ENCODE measurements at places on chromosomes 4 and X. TPM values are rescaled to one million over a fixed set of nuclear protein-coding genes. Genes with fewer than 3 reads are reported as not detected.

Gene CEP44
- 32.2 TPM for total RNA-seq

GRCh38 chr4:118718511-118719170, 33.4 kb downstream of the METTL14 start:
- no peak overlapping the region for H3K27ac ChIP-seq
- H3K27me3 ChIP-seq = no peaks in the 10 kb centered on the region
- no peak for DNase-seq
- no peaks in the 10 kb centered on the region for H3K4me1 ChIP-seq

DNA sequence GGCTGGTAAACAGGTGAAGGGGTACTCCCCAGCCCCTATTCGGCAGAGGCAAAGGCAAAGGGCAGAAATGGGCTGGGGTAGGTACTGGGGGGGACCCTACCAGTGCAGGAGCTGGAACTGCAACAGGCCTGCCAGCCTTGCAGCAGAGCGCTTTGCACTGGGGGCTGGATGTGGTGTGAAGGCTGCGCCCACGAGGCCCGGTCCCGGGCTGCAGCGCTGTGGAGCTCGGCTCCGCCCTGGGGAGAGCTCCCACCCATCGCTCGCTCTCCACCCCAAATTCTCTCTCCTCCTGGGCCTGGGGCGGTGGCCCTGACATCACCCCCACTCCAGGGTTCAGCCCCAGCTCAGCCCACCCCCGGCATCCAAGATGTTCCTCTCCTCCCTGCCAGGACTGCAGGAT, 24.2 kb downstream of the IQSEC2 start:
- no peaks in the 10 kb centered on the region for H3K4me1 ChIP-seq
- no peak overlapping the region for H3K4me3 ChIP-seq
- DNase-seq = no peak
- no peaks in the 10 kb centered on the region for H3K36me3 ChIP-seq
- no peak overlapping the region for H3K27ac ChIP-seq

GRCh38 chrX:3052860-3053259, 11.6 kb downstream of the ARSF start:
- H3K27ac ChIP-seq = no peak overlapping the region
- H3K4me3 ChIP-seq = no peak overlapping the region
- DNase-seq = no peak
- H3K36me3 ChIP-seq = no peaks in the 10 kb centered on the region
- no peaks in the 10 kb centered on the region for H3K27me3 ChIP-seq

DNA sequence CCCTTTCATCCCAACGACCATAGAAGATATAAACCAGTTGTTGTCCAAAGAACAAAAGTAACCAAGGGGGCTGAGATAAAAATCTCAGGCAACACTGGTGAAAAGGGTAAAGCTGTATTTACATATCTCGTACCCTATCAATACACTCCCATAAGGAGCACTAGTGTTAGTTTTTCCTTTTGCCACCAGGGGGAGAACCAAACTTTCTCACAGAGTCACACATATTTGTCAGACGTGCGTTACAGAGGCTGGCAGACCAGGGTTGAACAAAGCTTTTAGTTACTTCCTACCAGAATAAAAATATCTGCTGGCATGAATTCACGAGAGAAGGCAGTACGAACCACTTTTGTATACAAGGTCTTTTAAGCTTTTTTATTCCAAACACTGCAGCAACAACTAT, 88.3 kb downstream of the AMELX start:
- no peak overlapping the region for H3K27ac ChIP-seq
- DNase-seq = peak; percentile 36
- H3K36me3 ChIP-seq = no peaks in the 10 kb centered on the region

GRCh38 chr4:1776521-1777161, 16.5 kb upstream of the FGFR3 start:
- H3K27me3 ChIP-seq = no peaks in the 10 kb centered on the region
- no peak for DNase-seq
- H3K4me3 ChIP-seq = no peak overlapping the region
- H3K4me1 ChIP-seq = no peaks in the 10 kb centered on the region

DNA sequence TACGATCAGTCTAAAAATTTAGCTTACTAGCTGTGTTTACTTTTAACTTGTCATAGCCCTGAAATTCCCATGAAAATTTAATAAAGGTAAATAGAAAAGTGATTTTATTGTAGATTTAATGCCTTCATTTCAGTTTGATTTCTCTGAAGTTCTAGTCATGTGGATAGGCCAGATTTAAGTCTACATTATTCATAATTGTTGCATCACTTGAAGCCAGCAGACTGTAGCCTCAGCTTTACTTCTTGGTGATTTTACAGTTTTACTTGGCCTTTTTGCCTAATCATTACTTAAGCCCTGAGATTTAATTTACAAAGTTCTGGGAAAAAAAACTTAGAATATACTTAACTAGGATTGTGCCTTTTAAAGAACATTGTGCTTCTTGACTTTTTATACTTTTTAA, 73.5 kb upstream of the FHDC1 start:
- peaks cover 6% of the 10 kb centered on the region for H3K36me3 ChIP-seq
- H3K4me1 ChIP-seq = no peaks in the 10 kb centered on the region
- H3K27me3 ChIP-seq = no peaks in the 10 kb centered on the region
- no peak for DNase-seq

DNA sequence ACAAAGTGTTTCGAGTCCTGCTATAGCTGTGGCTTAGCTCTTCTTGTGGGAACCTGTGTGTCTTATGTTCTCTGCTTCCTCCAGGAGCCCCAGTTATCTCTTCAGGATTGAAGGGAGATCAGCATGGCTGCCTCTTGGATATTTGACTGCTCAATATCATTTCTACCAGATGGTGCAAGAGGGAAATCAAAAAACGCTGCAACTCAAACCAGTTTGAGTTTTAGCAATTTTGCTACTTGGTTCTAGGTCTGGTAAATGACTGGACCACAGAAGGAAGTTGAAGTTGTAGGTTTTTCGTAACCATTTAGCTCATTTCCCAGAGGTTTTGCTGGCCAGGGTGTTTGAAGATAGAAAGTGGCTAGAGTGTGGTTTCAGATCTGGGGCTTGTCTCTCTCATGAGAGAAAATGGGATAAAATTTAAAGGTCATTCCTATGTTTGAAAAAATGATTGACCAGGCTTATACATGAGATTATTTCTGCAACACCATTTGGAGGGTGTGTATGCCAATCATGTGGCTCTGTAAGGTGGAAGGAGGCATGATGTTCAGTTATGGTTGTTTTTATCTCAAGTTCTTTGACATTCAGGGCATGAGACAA, 210.4 kb downstream of the SPRY1 start:
- H3K4me1 ChIP-seq = no peaks in the 10 kb centered on the region
- H3K27me3 ChIP-seq = no peaks in the 10 kb centered on the region
- no peak for DNase-seq
- H3K27ac ChIP-seq = no peak overlapping the region

Gene MAGEE1
- 5.9 TPM for total RNA-seq

Gene INPP4B
- total RNA-seq = 89.4 TPM

DNA sequence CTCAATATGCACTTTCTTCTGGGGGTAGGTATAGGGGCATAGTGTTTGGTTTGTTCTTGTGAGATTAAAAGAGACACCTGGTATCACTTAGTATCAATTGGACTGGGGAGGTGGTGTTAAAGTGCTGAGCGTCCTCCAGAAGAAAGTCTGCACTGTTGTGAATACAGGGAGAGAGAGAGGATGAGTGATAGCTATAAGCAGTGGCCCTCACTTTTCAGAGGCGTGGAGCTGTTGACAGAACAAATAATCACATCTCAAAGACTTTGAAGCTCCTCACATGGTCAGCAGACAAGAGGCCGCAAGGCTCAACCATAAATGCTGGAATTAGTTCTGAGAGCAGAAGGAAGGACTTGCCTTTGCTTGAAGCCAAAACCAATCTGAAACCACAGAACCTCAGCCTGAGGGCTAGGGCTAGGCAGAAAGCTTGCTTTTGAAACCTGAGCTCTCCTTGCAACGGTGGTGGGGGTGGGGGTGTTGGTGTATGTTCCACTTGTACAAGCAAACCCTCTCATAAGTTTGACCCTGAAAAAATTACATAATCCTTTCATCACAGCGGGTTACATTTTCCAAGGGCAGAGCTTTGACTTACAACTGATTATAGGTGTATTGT, 123.2 kb upstream of the SCML1 start:
- no peaks in the 10 kb centered on the region for H3K27me3 ChIP-seq
- H3K36me3 ChIP-seq = no peaks in the 10 kb centered on the region
- no peak for DNase-seq
- H3K4me3 ChIP-seq = no peak overlapping the region

Gene POU4F2
- not detected for total RNA-seq

Gene EVC2
- 3.2 TPM for total RNA-seq

- no peak overlapping the region for H3K4me3 ChIP-seq
- no peak for DNase-seq
- H3K27me3 ChIP-seq = no peaks in the 10 kb centered on the region
- H3K4me1 ChIP-seq = no peaks in the 10 kb centered on the region
- H3K36me3 ChIP-seq = no peaks in the 10 kb centered on the region
Observed at GRCh38 chr4:145195167-145195952, 15.0 kb upstream of the OTUD4 start.

Gene PRDX4
- 7.9 TPM for total RNA-seq

GRCh38 chr4:173699841-173700475, 169.9 kb upstream of the HAND2 start:
- no peak overlapping the region for H3K27ac ChIP-seq
- H3K4me3 ChIP-seq = no peak overlapping the region
- no peaks in the 10 kb centered on the region for H3K27me3 ChIP-seq
- H3K36me3 ChIP-seq = no peaks in the 10 kb centered on the region
- no peaks in the 10 kb centered on the region for H3K4me1 ChIP-seq

Gene SORBS2
- 0.07 TPM for total RNA-seq

Gene FAM53A
- total RNA-seq = 1.8 TPM

DNA sequence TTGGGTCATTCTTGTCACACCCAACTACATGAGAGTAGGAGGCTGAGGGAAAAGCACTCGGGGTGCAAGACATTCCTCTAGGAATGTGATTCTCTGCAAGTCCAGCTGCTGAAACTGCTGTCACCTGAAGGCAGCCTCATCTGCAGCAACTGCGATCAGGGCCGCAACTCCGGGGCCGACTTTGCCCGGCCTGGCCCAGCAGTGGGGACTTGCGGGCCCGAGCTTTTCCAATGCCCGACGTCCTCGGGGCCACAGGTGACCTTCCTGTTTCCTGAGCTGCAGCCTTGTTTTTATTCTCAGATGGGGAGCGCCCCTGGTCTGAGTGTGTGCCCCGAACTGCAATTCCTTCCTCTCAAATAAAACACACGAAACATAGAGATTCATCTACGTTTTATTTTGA, 104.7 kb upstream of the NKX1-1 start:
- peaks cover 7% of the 10 kb centered on the region for H3K4me1 ChIP-seq
- no peaks in the 10 kb centered on the region for H3K36me3 ChIP-seq
- H3K27me3 ChIP-seq = peaks cover 5% of the 10 kb centered on the region
- no peak overlapping the region for H3K27ac ChIP-seq
- no peak overlapping the region for H3K4me3 ChIP-seq

Gene FBXO8
- total RNA-seq = 20.5 TPM

- peaks cover 6% of the 10 kb centered on the region for H3K27me3 ChIP-seq
- H3K36me3 ChIP-seq = no peaks in the 10 kb centered on the region
- no peaks in the 10 kb centered on the region for H3K4me1 ChIP-seq
- H3K4me3 ChIP-seq = no peak overlapping the region
Observed at GRCh38 chr4:154511981-154512380, 20.4 kb upstream of the DCHS2 start.

Gene EGFL6
- total RNA-seq = not detected

DNA sequence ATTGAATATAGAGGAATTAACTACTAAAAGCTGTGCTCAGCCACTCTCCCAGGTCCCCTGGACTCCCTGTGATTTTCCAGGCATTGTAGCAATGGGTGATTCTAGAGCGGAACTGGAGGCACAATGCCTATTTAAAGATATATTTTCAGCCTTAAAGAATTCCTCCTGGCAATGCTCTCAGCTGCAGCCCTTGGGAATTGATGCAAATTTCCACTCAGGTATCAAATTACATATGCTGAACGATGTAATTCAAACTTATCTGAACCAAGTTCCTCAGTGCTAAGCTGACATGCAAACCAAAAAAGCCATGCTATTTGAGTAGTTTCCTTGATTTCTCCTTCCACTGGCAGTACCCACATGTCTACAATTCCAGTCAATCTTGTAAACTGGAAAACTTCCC, 86.3 kb upstream of the GABRA3 start:
- H3K4me3 ChIP-seq = no peak overlapping the region
- no peaks in the 10 kb centered on the region for H3K36me3 ChIP-seq
- no peaks in the 10 kb centered on the region for H3K4me1 ChIP-seq
- H3K27me3 ChIP-seq = no peaks in the 10 kb centered on the region
- H3K27ac ChIP-seq = no peak overlapping the region

DNA sequence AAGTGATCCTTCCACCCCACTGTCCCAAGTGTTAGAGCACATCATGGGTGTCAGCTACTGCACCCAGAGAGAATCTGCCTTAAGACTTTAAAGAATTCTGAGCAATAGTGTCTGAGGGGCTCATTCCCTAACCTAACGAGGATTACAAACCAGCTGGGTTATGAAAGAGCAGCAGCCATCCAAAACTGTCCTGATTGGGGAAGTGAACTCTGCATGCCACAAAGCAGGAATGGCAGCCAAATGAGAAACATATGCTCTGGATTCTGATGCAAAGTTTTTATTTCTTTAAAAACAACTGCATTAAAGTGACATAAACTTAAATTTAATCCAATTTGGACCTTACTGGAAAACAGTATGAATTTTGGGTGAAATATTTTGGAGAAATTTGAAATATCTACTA, 103.2 kb downstream of the ANXA3 start:
- H3K36me3 ChIP-seq = no peaks in the 10 kb centered on the region
- no peak for DNase-seq
- H3K27ac ChIP-seq = no peak overlapping the region
- H3K4me1 ChIP-seq = peaks cover 13% of the 10 kb centered on the region
- H3K4me3 ChIP-seq = no peak overlapping the region

GRCh38 chr4:152106113-152106763, 345.4 kb upstream of the GATB start:
- H3K4me3 ChIP-seq = no peak overlapping the region
- H3K27me3 ChIP-seq = no peaks in the 10 kb centered on the region
- H3K4me1 ChIP-seq = peaks cover 65% of the 10 kb centered on the region
- no peaks in the 10 kb centered on the region for H3K36me3 ChIP-seq
- no peak overlapping the region for H3K27ac ChIP-seq
- no peak for DNase-seq

Gene S100G
- not detected for total RNA-seq

DNA sequence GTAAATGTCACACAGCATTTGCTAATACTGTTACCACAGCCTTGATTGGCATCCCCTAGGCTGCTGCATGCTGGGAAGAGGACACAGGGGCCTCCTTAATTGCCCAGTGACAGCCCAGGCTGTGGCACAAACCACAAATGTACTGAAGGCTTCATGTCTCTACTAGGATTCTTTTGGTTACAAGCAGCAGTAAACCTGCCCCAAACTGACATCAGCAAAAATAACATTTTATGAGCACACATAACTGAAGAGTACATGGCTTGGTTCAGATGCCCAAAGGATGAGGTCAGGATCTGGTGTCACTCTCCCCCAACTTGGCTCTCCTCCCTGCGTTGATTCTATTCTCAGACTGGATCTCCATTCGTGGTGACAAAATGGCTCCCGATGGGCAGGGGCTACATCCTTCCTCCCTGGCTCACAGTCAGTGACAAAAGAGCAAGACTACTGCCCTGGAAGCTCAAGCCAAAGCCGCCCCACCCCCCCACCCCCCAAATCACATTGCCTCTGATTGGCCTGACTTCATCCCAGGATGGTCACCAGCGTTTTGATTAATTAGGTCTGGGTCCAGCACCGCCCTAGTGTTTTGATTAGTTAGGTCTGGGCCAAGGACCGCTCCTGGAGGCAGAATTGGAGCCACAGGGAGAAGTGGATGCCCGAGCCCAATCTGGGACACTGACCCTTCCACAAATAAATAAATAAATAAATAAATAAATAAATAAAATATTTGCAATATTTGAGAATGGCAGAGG, 180.5 kb upstream of the RBPJ start:
- no peaks in the 10 kb centered on the region for H3K4me1 ChIP-seq
- H3K36me3 ChIP-seq = no peaks in the 10 kb centered on the region
- DNase-seq = no peak
- H3K4me3 ChIP-seq = no peak overlapping the region
